Cardiac ventricle fibroblast (primary cell): ENCODE measurements at places on chromosomes 3 and 15. TPM values are rescaled to one million over a fixed set of nuclear protein-coding genes. Genes with fewer than 3 reads are reported as not detected.

The TGM4 gene
- not detected in 2 replicates for total RNA-seq

The FBXO40 gene
- total RNA-seq: not detected in 2 replicates

The CD200 gene
- total RNA-seq: 7.8 and 8.7 TPM in 2 replicates

The FBXW12 gene
- total RNA-seq: not detected in 2 replicates

The CLSTN2 gene
- 4.8 and 5.6 TPM in 2 replicates for total RNA-seq

The RARRES1 gene
- total RNA-seq: 26.0 and 46.9 TPM in 2 replicates

The WNT5A gene
- 7.4 and 7.9 TPM in 2 replicates for total RNA-seq

The DNAJA4 gene
- total RNA-seq: 2.9 and 3.9 TPM in 2 replicates

The ALDH1A3 gene
- total RNA-seq: 59.3 and 74.9 TPM in 2 replicates

The SUCLG2 gene
- 39.3 and 43.9 TPM in 2 replicates for total RNA-seq

The LRRC28 gene
- total RNA-seq: 14.6 and 28.3 TPM in 2 replicates

The SLC12A1 gene
- not detected in 2 replicates for total RNA-seq

The TRPM1 gene
- not detected in 2 replicates for total RNA-seq

The RPN1 gene
- total RNA-seq: 248 and 259 TPM in 2 replicates

The CCR1 gene
- total RNA-seq: 0.34 TPM in 1 of 2 replicates, not detected in the other

The RLBP1 gene
- total RNA-seq: not detected in 2 replicates

The CLRN1 gene
- not detected in 2 replicates for total RNA-seq

The SOX14 gene
- not detected in 2 replicates for total RNA-seq

The PLIN1 gene
- total RNA-seq: 15.8 and 16.5 TPM in 2 replicates

The SCAANT1 gene
- total RNA-seq: not detected in 2 replicates

The ROPN1 gene
- total RNA-seq: not detected in 2 replicates

The AGTR1 gene
- total RNA-seq: 19.3 and 20.5 TPM in 2 replicates

The P2RY14 gene
- not detected in 2 replicates for total RNA-seq

The APEH gene
- 51.9 and 66.4 TPM in 2 replicates for total RNA-seq

The EIF4G1 gene
- total RNA-seq: 253 and 283 TPM in 2 replicates

The DNASE1L3 gene
- 0.12 TPM in 1 of 2 replicates, not detected in the other for total RNA-seq

The EBLN2 gene
- total RNA-seq: 0.75 and 1.6 TPM in 2 replicates

The TGM5 gene
- total RNA-seq: not detected in 2 replicates

The TEX9 gene
- total RNA-seq: 1.6 and 4.0 TPM in 2 replicates

The MESP1 gene
- total RNA-seq: 1.2 and 2.1 TPM in 2 replicates

The STAB1 gene
- total RNA-seq: 3.0 and 4.4 TPM in 2 replicates

The CCRL2 gene
- total RNA-seq: 0.62 and 0.83 TPM in 2 replicates

The CGGBP1 gene
- total RNA-seq: 37.3 and 54.2 TPM in 2 replicates

The CHRD gene
- 1.0 and 2.2 TPM in 2 replicates for total RNA-seq

The MESP2 gene
- total RNA-seq: 0.98 and 1.3 TPM in 2 replicates

The MOBP gene
- total RNA-seq: not detected in 2 replicates
